Activated CD8-positive, alpha-beta memory T cell treated with anti-CD3 and anti-CD28 coated beads for 48 hours (primary cell): ENCODE measurements at places on chromosomes 7 and 10.
A peak's percentile ranks its signal among the peaks of the same experiment; 100 is the strongest.

DNA sequence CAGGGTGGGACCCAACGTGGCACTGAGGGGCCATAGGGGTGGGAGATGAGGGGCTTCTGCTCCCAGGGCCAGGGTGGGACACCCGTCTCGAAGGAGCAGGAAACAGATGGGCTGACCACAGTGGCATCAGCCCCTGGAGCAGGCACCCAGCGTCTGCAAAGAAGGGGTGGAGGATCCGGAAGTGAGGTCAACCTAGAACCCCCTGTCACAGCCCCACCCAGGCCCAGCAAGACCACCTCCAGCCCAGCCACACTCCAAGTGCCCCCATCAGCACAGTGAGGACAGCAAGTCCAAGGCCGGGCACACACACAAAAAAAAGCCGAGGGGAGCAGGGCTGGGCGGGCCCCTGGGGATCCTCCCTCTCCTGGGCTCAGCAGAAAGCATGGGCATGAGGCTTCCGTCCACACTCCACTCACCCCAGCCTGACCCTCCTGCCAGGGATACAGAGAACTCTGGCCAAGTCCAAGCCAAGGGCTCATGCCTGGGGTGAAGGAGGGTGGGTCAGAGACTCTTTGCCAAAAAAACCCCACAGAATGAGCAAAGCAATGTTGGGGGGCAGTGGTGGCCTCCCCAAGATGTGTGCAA is 111.0 kb downstream of the FOXL3 start:
- DNase-seq: no peak

- DNase-seq: no peak
Observed at GRCh38 chr10:88477343-88478085, 105.6 kb downstream of the RNLS start.

DNA sequence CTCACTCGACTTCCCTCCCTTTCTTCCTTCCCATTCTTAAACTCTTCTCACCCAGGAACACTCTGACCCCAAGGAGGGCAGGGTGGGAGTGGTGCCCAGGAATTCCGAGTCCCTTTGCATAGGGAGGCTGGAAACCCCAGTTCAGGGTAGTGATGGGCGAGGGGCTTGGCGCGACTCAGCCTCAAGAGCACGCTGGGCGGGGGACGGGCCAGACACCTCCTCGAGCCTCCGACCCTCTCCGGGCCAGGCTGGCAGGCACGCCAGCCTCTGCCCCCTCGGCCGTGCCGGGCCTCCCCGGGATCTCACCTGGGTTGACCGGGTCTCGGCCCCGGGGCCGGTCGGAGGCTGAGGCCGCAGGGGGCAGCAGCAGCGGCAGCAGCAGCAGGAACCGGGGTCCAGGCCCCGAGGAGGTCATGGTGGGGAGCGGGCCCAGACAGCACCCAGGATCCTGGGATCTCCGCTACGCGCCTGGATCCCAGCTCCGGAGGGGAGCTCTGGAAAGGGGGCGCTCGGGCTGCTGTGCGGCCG is 457 bp downstream of the PLOD3 start:
- no peak for DNase-seq

GRCh38 chr7:73530800-73531199 is 8.7 kb upstream of the BAZ1B start:
- no peak for DNase-seq

- DNase-seq: no peak
Observed at GRCh38 chr10:17213646-17214349, 12.3 kb upstream of the TRDMT1 start.

- no peak for DNase-seq
Observed at GRCh38 chr7:98802088-98802780, 67.6 kb downstream of the TMEM130 start.

DNA sequence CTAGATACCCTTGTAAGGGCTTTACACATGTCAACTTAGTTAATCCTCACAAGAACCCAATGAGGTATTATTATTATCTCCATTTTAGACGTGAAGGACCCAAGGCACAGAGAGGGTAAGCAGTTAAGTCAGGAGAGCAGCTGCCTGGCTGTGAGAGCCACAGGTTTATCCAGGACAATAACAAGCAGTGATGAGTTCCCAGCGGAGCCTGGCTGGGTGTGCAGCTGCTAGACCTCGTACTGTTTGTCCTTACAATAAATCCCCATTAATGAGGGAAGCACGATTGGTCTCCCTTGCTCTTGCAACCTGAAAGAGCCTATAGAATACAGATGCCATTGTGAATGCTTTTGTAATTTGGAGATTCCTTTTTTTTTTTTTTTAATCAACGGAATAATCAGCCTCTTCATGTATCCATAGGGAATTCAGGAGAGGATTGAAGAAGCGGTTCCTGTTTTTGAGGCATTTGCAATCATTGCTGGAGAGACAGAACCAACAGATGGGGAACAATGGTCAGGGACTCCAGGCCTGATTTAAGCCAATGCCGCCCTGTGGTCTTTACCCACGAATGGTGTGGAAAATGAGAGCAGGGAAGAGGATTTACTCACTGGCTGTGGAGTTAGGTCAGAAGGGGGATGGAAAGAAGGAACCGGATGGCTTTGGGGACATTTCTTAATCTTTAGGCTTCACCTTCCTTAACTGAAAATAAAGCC is 12.3 kb upstream of the ASB4 start:
- DNase-seq: no peak

- no peak for DNase-seq
Observed at GRCh38 chr10:35598379-35598778, 6.8 kb upstream of the GJD4 start.

GRCh38 chr7:141418066-141418465 is 133.1 kb upstream of the AGK start:
- no peak for DNase-seq

DNA sequence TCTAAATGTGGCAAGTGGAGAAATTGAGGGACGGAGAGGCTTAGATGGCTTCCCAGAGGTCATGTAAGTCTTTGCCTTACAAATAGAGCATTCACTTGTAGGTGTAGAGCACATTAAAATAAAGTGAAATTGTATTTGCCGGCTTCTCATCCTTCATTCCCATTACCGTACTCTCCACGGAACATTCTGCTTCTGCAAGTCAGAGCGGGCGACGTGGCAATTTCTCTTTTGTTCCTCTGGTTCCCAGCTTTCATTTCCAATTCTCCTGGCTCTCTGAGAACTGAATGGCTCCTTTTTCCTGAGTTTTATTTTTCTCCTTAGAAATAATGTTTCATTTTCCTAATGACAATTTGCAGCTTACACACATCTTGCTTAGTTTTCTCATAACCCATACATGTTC is 51.3 kb upstream of the PFKP start:
- no peak for DNase-seq

GRCh38 chr7:74617180-74617744 is 40.3 kb upstream of the GTF2I start:
- DNase-seq: no peak

DNA sequence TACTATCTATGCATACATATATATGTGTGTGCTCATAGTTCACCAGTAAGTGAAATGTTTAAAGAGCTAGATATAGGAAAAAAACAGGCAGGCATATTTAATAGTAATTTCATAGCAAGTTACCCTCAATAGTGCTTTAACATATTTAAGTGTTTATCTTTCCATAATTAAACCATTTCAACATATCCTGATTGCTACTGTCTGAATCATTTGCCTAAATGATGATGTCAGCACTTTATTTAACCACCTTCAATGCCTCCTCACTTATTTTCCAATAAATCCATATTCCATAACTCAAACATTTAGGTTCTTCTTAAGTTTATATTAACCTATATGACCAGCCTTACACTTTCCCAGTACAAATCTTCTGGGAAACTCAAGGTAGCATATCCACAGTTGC is 601.1 kb downstream of the ARL4A start:
- no peak for DNase-seq

DNA sequence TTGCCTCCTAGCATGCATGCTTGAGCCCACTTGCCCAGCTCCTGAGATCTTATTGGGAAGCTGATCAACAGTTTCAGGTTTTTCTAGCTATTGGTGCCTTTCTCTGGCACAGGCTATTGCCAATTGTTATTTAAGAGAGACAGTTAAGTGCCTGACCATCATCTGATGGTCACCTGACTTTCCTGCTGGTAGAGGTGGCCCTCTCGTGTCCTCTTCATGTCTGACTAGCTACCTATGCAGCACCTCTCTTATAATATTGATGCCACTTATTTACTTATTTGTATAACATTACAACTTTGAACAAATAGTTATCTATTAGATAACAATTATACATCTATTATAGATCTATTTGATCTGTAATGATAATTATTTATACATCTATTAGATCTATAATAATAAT is 205.9 kb upstream of the SEMA3D start:
- DNase-seq: no peak

- no peak for DNase-seq
Observed at GRCh38 chr10:110648692-110649346, 4.7 kb downstream of the RBM20 start.

DNA sequence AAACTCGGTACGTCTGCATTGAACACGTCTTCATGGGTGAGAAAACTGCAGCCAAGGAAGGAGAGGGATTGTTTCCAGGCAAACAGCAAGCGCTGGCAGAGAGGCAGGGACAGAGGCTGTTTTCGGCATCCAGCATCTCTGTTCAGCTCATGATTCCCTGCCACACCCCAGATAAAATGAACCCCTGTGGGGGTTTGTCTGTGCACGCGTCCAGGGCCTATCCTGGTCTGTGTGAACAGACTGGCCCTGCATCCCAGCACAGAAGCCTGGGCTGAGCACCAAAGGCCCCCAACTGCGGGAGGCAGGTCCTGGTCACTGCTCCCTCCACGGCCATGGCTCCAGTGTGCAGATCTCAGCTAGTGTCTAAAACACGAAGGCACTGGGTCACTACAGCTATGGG is 83.3 kb upstream of the FAM20C start:
- no peak for DNase-seq

- peak; percentile 19 for DNase-seq
Observed at GRCh38 chr7:6705959-6706665, 635 bp downstream of the ZNF12 start.

DNA sequence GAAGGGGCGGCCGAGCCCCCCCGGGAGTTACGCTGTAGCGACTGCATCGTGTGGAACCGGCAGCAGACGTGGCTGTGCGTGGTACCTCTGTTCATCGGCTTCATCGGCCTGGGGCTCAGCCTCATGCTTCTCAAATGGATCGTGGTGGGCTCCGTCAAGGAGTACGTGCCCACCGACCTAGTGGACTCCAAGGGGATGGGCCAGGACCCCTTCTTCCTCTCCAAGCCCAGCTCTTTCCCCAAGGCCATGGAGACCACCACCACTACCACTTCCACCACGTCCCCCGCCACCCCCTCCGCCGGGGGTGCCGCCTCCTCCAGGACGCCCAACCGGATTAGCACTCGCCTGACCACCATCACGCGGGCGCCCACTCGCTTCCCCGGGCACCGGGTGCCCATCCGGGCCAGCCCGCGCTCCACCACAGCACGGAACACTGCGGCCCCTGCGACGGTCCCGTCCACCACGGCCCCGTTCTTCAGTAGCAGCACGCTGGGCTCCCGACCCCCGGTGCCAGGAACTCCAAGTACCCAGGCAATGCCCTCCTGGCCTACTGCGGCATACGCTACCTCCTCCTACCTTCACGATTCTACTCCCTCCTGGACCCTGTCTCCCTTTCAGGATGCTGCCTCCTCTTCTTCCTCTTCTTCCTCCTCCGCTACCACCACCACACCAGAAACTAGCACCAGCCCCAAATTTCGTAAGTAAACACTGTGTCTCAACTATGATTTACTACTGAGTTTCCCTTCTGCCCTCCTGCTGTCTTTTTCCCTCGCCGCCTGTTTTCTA is 666 bp downstream of the NRG3 start:
- no peak for DNase-seq

- no peak for DNase-seq
Observed at GRCh38 chr7:95584769-95585425, 11.4 kb downstream of the PDK4 start.

DNA sequence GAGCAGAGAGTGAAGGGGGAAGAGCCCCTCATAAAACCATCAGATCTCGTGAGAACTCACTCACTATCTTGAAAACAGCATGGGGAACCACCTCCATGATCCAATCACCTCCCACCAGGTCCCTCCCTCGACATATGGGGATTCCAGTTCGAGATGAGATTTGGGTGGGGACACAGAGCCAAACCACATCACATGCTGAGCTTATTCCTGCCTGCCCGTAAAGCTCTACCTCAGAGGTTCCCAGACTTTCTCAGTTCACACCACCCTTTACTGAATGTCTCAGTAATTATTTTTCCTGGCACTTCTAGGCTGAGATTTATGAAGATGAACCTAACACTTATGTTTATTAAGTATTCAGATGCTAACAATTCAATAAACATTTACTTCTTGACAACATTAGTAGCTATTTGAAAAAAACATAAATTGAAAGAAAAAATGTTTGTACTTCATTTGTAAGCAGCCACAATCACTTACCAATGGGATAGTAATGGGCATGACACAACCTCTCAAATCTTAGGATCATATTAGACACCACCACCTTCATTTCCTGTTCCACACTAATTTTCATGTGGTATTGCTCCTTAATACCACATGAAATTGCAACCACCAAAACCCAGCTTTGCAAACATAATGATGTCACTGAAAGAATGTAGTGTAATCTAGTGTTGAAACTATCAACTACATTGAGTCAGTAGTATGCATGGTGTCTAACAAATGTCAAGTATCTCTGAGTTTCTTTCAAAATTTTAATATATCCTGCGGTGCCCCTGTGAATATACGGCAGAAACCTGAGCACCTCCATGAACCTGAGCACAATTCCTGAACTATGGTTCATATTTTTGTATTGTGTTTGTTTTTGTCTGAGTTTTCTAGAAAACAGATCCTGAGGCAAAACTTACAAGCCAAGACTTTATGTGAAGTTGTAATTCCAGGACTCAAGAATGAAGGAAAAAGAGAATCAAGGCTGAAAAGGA is 4.5 kb upstream of the DGKI start:
- DNase-seq: no peak

DNA sequence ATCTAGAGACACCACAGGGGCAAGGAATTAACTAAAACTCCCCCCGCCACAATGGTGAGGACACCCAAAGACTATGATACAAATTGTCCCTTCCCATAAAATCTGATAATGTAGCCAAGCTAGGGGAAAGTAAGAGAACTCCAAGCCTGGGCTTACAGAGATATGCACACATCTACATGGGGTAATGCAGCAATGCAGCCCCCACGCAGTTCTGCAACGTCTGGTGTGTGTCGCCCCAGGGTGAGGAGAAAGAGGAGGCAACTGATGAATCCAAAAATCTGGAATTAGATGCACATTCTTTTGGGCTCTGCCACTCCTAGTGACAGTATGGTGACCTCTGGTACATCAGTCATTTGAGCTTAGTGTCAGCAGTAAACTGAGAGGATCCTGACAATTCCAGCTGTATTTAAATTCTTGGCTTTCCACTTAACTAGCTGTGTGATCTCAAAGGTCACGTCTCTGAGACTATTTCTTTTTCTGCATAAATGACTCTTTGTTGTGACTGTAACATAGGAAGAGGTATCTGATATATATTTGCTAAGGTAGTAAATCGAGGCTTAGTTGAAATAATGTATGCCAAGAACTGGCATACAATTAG is 51.5 kb downstream of the PIP4K2A start:
- no peak for DNase-seq

DNA sequence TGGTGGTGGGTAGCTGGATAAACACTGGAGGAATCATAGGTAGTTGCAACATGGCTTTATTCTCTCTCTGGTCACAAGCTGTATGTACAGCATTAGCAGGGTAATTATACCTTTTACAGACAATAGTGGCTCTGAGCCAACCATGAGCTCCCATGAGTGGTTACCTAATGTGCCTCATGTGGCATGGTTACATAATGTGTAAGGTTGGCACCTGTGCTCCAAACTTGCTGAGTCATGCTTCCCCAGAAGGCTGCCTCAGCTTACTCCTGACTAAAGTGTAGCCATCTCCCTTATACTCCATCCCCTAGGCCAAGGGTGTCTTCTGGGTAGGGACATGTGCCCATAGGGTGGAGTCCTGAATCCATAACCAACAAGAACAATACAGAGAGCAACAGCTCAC is 345.3 kb upstream of the SEMA3C start:
- DNase-seq: no peak
